DMS153 (cell line): ENCODE measurements at places on chromosomes 11 and 22.

DNA sequence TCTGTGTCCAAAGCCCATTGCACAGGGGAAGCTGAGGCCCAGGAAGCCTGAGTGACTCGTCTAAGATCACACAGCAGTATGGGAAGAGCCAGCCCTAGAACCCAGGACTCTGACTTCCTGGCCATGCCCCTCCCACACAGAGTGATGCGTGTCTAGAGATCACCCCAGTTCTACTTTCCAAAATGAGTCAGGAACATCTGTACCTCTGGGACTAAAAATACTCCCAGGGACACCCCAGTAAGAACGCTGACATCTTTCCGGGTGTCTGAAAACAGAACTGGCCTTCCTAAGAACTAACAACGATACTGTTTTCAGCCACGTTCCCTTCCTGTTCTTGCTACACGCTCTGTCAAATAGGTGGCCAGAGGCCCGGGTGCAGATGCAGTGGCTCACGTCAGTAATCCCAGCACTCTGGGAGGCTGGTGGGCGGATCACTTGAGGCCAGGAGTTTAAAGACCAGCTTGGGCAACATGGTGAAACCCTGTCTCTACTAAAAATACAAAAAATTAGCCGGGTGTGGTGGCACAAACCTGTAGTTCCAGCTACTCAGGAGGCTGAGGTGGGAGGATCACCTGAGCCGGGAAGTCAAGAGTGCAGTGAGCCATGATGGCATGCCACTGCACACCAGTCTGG is 21.7 kb upstream of the PDGFB start:
- no peak for DNase-seq

DNA sequence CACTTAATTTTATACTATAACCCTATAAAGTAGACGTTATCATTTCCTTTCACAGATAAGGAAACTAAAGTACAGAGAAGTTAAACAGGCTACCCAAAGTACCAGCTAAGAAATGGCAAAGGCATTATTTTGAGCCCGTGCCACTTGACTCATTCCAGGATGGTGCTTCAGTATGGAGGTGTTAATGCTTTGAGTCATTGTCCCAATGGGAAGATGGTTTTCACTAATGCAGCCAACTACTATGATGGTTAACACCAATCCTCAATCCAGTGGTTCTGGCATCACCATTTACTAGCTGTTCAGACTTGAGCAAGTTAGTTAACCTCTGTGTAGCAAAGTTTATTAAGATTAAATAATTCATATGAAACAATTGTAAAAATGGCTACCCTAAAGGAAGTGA is 123.1 kb upstream of the SLC5A12 start:
- DNase-seq, result no peak

DNA sequence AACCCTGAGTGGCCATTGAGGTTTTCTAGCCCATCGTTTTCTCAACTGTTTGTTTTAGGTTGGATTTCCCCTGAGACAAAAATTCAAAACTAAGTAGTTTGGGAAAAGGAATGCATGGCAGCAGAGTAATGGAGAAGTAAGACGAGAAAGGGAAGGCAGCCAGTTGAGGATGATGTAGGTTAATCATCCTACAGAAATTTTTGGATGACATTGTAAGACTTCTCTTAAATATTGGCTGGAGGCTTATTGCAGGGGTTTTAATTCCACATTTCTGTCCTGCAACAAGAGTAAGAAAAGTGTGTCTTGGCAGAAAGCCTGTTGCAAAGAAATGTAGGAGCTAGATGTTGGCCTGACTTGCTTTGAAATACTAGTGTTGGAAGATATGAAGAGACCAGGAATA is 308.8 kb downstream of the LUZP2 start:
- no peak for DNase-seq

- DNase-seq, result no peak
These were observed 297.2 kb downstream of the LUZP2 start for GRCh38 chr11:24794064-24794463.

DNA sequence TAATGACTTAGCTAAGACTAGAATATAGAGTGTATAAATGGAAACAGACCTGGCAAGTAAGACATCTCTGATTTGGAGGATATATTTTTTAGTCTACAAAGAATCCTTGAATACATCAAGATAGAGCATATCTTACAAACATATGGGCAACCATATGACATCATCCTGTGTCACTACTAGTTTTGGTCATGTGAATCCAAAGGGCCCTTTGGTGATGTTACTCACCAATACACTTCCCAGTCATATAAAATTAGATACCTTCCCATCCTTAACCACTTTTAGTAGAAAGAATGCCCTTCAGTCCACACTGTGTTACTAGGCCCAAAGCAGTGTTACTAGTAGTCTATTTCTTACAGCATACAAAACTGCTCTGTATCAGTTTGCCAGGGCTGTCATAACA is 31.6 kb downstream of the GRIA4 start:
- no peak for DNase-seq

DNA sequence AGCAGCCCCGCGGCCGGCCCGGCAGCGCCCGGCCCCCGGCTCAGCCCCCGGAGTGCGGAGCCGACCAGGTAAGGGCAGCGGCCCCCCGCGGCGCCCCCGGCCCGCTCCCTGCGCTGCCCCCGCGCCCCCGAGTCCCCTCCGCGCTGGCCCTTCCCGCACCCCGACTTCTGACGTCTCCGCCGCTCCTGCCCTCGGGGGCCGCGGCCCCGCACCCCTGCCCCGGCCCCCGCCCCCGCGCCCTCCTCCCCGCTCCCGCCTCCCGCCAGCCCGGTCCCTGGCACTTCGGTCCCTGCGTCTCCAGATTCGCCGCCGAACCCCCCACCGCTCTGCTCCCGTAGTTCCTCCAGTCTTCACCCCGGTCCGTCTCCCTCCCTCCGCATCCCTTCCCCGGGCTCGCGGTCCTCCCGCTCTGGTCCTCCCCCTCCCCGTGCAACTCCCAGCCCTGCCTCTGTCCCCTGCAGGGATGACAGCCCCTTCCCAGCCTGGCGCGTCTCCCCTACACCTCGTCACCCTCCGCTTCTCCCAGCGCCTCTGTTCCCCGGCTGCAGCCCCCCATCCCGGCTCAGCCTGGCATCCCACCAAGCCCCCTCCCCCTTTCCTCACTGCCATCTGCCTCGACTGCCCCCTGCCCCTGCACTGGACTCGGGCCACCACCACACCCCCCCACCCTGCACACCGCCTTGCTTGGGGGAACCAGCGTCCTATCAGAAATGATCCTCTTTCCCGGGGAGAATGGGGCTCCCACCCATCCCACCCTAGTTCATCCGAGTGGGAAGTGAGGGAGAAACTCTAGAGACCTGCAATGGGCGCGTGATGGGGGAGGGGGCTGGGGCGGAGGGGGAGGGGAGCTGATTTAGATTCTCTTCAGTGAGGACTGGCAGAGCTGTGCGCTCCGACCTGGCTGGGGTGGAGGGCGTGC is 531 bp downstream of the GRIK4 start:
- no peak for DNase-seq

DNA sequence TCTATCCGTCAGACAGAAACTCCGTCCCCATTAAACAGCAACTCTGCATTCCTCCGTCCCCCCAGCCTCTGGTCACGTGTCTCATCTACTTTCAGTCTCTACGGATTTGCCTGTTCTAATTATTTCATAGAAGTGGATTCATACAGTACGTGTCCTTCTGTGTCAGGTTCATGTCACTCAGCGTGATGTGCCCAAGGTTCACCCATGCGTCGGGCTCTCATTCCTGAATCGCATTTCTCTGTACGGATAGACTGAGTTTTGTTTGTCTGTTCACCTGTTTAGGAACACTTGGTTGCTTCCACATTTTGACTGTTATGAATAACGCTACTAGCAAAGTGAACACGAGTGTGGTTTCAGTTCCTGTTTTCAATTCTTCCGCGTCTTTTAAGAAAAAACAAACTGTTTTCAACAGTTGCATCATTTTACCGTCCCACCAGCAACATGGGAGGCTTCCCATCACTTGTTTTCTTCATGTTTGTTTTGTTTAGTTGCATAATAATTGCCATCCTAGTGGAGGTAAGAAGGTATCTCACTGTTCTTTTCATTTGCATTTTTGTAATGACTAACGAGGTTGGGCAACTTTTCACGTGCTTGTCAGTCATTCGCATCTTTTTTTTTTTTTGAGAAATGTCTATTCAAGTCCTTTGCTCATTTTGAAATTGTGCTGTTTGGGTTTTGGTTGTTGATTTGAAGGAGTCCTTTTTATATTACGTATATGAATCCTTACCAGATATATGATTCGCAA is 8.9 kb upstream of the NLRP6 start:
- no peak for DNase-seq

DNA sequence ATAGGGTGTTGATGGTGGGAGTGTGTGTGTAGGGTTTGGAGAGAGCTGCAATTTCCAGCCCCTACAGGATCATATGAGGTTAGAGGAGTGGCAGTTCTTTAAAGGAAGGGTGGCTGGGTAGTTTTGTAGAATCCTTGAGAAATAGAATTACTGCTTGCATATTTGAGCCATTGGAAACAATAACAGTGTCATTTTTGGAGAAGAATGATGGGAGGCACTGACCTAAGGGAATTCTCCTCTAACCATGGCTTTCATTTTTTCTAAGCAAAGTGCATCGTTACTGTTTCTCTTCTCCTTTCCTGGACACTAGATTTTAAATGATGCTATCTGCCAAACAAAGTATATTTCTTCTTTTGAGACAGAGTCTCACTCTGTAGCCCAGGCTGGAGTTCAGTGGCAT is 66.9 kb upstream of the RRM1 start:
- DNase-seq, result no peak

- no peak for DNase-seq
These were observed 393.7 kb downstream of the LARGE1 start for GRCh38 chr22:33526434-33527107.

- DNase-seq, result no peak
These were observed 72.1 kb upstream of the YWHAH start for GRCh38 chr22:31872209-31872608.

GRCh38 chr11:79110796-79111195 is 330.0 kb downstream of the TENM4 start:
- DNase-seq, result no peak

DNA sequence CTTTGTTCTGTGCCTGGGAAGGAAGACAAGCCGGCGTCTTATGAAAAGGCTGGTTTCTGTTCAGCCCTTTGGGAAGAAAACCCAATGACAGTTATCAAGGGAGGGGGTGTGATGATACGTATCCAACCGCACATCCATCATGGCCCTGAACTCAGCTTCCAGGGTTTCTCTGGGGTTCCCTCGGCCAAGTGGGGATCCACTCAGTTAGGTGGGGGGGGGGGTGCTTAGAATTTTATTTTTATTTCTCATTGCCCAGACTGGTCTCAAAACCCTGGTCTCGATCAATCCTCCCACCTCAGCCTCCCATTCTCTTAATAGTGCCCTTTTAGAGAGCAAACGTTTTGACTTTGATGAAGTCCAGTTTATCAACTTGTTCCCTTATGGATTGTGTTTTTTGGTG is 25.7 kb downstream of the KCNQ1 start:
- no peak for DNase-seq

DNA sequence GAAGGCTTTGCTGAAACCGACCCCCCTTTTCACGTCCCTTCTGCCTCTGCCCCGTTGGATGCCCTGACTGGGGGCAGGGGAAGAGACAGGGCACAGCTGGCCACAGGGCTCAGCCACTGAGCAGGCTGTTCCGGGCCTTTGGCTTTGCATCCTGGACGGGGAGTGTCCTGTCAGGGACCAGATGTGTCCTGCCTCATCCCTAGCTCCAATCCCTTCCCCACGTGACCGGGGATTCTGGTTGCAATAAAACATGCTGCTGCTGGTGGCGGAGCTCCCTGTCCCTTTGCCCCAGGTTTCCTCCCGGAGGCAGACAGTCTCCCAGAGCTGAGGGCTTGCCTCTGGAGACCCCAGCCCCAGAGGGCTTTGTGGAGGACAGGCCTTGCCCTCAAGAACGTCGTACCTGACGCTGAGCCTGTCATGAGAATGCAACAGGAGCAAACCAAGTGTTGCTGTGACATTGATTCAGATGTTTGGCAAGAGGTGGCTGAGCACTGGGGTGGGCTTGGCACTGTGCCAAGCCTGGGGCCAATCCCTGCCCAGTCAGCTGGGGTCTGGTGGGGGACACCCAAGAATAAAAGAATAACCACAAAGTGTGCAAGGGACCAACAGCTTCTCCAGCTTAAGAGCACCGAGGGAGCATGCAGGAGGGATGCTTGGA is 7.3 kb downstream of the CDC42EP2 start:
- DNase-seq, result no peak

DNA sequence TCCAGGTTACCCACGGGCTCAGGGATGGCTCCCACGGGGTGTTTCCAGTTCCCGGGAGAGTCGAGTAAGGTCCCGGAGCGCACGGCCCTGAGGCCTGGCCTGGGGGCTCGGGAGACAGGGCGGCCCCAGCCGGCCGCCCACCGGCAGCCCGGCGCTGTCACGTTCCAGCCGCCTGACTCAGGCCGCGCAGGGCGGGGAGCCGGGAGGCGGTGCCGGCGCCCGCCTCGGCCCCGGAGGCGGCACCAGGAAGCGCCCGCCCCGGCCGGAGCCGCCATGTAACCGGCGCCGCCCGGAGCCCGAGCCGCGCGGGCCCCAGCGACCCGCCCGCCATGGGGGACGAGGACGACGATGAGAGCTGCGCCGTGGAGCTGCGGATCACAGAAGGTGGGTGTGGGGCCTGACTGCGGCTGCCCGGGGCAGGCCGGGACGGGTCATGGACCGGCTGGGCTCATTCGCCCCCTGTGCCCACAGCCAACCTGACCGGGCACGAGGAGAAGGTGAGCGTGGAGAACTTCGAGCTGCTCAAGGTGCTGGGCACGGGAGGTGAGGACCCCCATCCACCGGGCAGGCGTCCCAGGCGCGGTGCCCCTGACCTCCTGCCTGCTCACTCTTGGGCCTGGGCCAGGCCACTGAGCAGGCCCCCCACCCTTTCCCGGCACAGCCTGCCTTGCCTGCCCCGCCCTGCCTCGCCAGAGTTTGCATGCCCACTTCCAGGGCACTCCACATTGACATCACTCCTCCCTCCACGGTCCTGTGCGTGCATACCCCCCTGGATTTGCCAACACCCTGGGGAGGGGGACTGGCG is at the start of gene RPS6KA4:
Gene RPS6KA4, plus strand, starts transcription at position 256 of the 805 bp plus-strand sequence. Its CDS starts 74 bp downstream, at position 330.
- no peak for DNase-seq

DNA sequence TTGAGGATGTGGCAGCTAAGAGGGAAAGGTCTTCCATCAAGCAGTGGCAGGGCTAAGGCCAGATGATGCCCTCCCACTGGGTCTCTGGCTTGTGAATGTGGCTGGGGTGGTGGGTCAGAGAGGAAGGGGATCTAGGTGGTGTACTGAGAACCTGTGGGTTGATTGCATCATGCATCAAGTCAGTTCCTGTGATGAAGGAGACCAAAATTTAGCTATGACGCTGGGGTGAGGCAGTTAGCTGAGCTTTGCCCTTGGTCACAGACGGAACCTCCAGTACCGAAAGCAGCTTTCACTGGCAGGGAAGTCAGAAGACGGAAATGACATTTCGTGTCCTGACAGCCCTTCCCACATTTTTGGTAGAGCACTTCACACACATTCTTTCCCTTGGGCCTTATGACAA is 20.7 kb downstream of the ATG16L2 start:
- no peak for DNase-seq

GRCh38 chr22:24540470-24540869 is 14.5 kb downstream of the GUCD1 start:
- DNase-seq, result no peak
